ENCODE measurements at places on chromosomes 1 and 21.
A peak's percentile ranks its signal among the peaks of the same experiment; 100 is the strongest.

DNA sequence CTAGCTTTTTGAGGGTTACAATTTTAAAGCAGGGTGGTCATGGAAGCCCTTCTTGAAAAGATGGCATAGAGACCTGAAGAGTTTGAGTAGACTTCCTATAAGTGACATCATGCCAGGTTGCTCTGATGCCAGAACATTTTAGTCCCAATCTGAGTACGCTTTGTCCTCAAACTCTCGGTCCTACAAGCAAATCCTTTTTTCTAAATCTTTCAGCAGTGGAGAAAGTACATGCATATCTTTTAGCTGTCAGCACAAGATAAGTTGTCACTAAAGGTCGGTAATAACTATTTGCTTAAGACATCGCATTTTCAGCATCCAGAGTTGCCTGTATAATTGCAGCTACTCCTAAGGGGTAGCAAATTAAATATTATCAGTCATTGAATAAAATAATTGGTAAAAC is 140.4 kb downstream of the ATP6V1G3 start:
- DNase-seq: no peak

- no peak for DNase-seq
Observed at GRCh38 chr1:21781815-21782348, 1.1 kb downstream of the USP48 start.

DNA sequence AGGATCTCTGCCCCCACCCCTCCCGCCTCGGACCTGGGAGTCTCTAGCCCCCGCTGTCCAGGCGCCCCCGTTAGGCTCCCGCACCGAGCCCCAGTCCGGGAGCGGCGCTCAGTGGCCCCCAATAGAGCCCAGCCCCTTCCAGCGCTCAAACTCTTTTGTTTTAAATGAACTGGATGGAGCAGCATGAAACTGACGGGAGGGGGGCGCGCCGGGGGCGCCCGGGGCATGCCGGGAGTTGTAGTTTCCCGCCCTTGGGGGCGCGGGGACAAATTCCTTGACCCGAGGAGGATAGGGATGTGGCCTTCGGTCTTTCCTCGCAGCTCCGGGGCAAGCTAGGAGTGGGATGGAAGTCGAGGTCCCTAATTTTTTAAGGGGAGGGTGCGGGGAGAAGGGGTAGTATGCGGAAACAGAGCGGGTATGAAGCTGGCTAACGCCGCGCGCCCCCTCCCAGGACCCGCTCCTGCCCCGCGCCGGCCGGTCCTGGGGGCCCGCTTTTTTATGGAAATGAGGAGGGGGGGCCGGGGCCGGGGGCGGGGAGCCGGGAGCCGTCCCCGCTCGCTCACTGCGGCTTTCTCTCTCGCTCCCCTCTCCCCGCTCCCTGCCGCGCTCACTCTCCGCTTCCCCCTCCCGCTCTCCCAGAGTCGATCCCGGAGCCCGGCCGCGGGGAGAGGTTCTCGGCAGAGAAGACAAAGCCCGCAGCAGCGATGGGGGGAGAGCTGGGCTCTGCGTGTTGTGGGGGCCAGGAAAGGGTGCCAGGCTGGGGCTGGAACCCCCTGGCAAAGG is at the start of gene MEX3A:
MEX3A (minus strand) TSS at position 157 of the 783 bp plus-strand sequence. CDS start 467 bp downstream, outside the sequence.
- DNase-seq: peak; percentile 83

DNA sequence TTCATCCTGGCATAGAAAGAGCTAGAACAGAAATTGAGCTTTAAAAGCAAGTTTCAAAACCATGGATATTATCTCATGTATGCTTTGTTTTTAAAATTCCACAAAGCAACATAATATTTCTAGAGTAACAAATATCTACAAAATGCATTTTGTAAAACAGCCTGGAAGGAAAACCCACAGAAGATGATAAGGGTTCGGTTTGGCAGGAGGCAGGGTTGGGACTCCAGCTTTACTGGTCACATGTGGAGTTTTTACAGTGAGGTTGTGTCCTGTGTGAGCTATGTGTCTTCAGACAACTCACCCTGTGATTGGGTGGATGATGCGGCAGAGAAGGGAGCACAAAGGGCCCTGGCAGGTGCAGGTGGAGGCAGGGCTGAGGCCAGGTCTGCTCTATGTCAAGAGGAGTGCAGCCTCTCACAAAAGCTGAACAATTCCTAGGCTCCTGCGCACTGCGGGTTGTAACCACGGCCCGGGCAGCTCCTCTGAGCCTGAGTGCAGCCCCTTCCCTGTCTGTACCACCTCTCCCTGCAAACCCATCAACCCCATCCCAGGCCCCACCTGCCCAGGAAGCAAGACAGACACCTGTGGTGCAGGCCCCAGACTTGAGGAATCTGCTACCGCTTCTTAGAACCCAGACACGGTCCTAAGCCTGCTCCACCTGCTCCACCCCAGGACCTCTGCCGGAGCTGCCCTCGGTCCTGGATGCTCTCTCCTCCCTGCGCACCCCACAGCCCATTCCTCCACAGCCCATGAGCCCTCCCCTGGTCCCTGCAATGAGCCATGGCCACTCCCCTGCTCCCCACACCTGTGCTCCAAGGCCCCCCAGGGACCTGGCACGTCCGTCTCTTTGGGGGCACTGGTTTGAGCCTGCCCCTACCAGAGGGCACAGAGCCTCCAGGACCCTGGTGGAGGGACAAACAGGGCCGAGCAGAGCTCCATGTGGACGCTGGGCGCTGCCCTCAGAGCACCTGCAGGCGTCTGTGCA is 2.8 kb upstream of the COL18A1 start:
- DNase-seq: peak; percentile 42

GRCh38 chr1:223717695-223718363 is 5.5 kb downstream of the CAPN2 start:
- no peak for DNase-seq

DNA sequence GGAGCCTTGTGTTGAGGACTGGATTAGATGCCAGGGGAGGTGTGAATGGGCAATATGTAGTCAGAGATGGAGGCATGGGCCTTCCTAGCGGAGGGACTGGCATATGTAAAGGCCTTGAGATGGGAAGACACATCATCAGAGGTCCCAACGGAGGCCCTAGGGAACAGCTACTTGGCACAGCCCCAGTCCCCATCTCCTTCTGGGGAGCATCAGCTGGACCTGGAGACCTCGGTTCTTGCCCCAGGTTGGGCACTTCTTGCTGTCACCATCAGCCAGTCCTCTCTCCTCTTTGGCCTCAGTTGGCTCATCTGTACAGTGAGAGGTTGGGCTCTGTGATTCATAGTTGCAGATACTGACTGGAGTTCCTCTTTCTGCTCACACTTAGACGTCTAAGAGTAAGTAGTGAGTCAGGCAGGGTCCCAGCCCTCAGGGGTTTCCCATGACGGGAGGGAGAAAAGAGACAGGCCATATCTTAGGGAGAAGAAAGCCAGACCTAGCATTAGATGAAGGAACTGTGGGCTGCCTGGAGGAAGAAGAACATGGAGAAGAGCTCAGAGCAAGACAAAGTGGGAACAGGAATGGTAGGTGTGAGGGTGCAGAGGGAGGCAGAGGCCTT is 3.4 kb upstream of the MARCKSL1 start:
- no peak for DNase-seq

GRCh38 chr1:91499904-91500755 is 521 bp upstream of the CDC7 start:
- DNase-seq: no peak

GRCh38 chr1:70222716-70223235 is 1.6 kb downstream of the SRSF11 start:
- no peak for DNase-seq

GRCh38 chr1:164704954-164705353 is 146.0 kb downstream of the PBX1 start:
- no peak for DNase-seq

- no peak for DNase-seq
Observed at GRCh38 chr1:26733982-26734381, 38.2 kb downstream of the ARID1A start.

DNA sequence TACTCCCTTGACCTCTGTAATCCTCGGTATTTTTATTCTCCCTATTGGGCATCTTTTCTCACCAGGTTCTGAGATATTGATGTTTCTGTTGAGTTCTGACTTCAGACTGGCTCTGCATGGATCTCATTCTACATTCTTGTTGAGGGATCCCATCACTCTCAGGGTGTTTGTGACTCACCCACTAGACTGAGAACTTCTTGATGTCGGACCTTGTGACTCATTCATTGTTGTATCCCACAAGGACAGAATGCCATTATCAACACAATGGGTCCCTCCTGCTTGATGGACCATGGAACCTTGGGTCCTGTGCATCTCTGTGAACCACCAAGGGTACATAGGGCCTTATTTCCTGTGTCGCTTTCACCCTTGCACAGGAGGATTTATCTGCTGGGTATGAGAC is 174.1 kb downstream of the PBX1 start:
- DNase-seq: no peak

GRCh38 chr1:237574536-237574935 is 316.2 kb downstream of the ZP4 start:
- DNase-seq: no peak

- DNase-seq: peak; percentile 57
Observed at GRCh38 chr1:10905841-10906655, 106.4 kb upstream of the TARDBP start.

DNA sequence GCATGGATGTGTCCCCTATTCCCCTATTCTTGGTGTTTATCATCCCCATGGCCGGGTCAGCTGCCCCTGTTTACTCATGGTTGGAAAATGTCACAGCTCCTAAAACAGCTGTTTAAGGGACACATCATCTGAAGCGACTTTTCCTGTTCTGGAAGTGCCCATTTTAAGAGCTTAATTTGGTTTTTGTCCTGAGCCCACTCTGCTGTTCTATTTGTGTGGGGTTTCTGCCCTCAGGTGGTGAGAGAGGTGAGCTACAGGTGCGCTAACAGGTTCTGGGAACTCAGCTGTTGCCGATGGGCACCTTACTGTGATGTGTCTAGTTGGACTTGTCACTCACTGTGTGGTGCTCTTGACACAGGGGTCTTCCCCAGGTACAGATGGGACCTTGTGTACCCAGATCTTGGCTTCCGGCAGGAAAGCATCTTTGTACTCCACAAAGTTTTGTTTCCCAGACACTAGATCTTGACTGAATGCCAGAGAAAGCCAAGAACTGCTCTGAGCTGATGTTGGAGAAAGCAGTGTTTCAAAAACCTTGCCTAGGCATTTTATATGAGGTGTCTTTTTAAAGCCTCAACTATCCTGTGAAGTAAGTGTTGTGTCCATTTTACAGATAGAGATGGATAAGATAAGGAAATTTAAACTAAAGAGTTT is 59.0 kb upstream of the CD1D start:
- DNase-seq: no peak

DNA sequence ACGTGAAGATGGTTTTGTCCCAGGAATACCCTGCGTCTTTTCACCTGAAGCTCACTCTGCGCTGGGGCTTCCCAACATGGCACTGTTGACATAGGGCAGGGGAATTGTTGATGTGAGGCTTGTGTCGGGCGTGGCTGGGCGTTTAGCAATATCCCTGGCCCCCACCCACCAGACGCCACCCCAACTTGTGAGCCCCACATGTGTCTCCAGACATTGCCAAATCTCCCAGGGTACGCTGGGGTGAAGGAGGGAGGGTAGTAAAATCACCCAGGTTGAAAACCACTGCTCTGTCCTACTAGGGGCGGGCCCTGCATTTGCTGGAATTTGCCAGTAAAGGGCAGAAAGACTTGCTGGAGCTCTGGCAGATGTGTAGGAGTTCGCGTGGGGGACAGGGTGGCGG is 36.0 kb downstream of the SPSB1 start:
- DNase-seq: no peak

DNA sequence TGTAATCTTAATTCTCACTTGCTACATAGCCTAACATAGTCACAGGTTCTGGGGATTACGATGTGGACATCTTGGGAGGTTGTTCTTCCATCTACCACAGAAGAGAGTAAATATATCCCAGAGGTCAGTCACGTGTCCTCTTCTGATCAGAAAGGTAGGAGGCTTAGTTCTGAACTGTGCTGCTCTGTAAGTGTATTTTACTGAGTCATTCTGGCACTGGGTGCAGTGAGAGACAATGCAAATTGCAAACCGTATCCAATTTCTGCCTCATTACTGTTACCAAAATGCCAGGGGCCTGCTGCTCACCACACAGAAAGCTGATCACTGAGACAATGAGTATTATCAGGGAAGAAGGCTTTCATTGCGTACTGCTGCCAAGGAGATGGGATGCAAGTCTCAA is 104.0 kb downstream of the GABPA start:
- DNase-seq: no peak

DNA sequence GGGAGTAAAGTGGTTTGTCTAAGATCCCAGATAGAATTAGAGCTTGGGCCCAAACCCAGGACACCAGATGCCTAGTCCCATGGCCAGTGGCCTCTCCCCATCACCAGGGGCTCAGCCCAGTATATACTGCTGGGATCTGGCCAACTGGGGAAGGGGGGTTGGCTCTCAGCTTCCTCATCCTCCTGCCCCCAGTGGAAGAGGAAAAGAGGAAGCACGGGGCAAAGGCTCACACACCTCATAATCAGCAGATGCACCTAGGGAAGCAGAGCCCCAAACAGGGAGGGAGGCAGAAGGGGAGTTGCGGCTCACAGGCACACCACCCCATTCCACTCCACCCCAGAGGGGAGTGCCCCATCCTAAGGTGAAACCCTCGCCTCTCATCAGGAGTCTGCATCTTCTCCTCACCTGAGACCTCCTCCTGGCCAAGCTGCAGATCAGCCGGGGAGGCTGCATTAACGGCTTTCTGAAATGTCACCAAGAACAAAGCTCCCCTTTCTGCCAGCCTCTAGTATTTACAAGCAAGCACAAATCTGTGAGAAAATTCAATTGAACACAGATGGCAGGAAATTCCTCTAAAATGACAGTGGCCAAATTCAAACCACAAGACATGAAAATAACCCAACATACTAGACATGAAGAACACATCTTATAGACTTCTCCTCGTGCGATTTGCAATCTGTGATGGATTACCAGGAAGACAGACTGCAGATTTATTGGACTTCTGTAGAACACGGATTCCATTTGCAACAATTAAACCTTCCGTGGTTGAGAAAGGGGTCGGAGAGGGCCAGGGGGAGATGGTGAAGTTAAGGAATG is 82.8 kb downstream of the GLIS1 start:
- peak; percentile 46 for DNase-seq

GRCh38 chr1:241654641-241655040 is 2.6 kb downstream of the WDR64 start:
- no peak for DNase-seq

DNA sequence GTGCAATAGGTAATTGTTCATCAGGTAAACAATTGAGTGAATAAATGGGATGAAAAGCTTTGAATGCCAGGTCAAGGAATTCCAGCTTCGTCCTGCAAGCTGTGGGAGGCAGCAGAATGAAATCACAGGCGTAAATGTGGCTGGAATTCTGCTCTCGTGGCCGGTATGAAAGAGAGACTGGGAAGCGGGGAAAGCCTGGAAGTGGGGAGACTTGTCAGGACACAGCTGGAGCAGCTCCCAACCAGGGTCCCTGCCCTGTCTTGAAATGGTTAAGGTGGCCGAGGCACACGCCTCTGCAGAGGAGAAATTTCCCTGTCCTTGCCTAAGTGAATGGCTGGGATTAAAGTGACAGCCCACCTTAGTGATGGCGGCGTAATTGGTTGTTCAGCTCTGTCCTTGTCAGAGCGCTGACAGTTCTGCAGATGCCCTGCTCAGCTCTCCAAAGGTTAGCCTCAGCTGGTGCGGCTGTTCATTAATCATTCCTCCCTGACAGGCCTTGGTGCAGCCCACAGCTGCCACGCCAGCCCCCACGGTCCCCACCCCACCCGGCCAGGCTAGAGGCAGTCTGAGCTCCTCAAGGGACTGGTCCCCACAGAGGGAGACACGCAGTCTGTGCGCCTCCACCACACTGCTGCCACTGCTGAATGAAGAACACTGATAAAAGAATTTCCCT is 398.3 kb upstream of the POU3F1 start:
- DNase-seq: no peak

- no peak for DNase-seq
Observed at GRCh38 chr1:53583868-53584776, 124.9 kb downstream of the DMRTB1 start.

- DNase-seq: no peak
Observed at GRCh38 chr1:67133177-67133576, 1.6 kb downstream of the C1orf141 start.

GRCh38 chr1:235515844-235516512 is 11.7 kb upstream of the B3GALNT2 start:
- DNase-seq: no peak

Measured in Right ventricle myocardium inferior (tissue), 1 donor.